ENCODE measurements at places on chromosomes 12 and 14.

- DNase-seq, result peak; percentile 6
Observed at GRCh38 chr14:69154779-69155178, 1.9 kb upstream of the DCAF5 start.

DNA sequence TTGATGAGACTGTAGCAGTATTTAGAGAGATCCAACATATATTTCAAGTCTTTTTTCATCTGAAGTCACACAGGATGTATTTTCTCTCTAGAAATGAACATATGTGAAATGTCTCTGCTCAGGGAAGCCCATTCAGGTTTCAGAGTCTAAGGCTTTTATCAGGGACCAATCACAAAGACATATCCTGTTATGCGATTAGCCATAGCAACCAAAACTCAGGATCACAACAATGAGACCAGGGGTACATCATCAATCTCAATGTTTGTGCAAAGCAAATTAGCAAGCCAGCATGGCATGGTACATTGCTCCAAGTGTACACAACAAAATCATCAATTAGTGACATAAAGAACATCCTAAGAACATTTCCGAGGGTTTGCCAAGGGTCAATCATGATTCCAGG lies 99.2 kb upstream of the AMN1 start:
- DNase-seq, result no peak

- DNase-seq, result no peak
Observed at GRCh38 chr12:30882706-30883105, 43.8 kb upstream of the TSPAN11 start.

- no peak for DNase-seq
Observed at GRCh38 chr14:92161521-92161920, 39.8 kb downstream of the CPSF2 start.

DNA sequence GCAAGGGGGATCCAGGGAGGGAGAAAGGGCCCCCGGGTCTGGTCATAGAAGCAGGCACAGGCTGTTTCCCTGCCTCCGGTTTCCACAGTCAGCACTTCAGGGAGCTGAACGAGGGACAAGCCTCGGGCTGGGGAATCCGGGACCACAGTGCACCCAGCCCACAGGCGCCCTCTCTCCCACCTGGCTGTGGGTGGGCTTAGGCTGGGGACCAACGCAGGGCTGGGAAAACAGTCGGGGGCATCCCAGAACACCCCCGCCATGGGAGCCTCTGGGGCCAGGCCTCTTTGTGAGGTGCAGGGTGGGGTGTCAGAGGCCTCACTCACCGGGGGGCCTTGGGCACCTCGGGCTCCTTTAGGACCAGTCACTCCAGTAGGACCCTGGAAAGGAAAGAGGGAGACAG lies 16.3 kb downstream of the TMEM106C start:
- DNase-seq, result no peak

DNA sequence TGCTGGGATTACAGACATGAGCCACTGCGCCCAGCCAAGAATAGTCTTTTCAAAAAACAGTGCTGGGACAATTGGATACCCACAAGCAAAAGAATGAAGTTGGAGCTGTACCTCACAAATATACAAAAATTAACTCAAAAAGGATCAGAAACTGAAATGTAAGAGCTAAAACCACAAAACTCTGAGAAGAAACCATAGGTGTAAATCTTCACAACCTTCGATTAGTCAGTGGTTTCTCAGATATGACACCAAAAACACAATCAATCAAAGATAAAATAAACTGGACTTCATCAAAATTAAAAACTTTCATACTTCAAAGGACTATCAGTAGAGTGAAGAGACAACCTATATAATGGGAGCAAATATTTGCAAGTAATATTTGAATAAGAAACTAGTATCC lies 35.3 kb downstream of the SLC25A47 start:
- no peak for DNase-seq

GRCh38 chr14:76647697-76648298 lies 113.5 kb upstream of the VASH1 start:
- DNase-seq, result peak; percentile 64

- no peak for DNase-seq
Observed at GRCh38 chr12:42741771-42742510, 152.4 kb upstream of the PRICKLE1 start.

DNA sequence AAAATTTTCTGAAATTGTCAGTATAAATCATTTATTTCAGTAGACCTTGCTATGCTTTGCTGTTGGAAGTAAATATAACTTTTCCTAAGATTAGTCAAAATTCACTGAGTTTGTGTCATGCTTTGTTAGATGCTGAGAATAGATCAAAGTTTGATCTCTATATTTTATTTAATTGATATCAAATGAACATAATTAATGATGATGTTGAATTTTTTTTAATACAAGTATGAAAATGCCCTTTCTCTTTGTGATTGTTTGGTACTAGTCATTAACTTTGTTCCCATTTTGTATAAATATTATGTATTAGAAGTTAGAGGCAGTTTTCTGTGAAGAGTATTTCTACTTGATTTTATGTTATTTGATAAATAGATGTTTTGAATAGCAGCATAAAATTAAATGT lies 45.7 kb downstream of the CCDC91 start:
- no peak for DNase-seq

GRCh38 chr12:62738616-62739015 lies 196.3 kb downstream of the PPM1H start:
- no peak for DNase-seq

DNA sequence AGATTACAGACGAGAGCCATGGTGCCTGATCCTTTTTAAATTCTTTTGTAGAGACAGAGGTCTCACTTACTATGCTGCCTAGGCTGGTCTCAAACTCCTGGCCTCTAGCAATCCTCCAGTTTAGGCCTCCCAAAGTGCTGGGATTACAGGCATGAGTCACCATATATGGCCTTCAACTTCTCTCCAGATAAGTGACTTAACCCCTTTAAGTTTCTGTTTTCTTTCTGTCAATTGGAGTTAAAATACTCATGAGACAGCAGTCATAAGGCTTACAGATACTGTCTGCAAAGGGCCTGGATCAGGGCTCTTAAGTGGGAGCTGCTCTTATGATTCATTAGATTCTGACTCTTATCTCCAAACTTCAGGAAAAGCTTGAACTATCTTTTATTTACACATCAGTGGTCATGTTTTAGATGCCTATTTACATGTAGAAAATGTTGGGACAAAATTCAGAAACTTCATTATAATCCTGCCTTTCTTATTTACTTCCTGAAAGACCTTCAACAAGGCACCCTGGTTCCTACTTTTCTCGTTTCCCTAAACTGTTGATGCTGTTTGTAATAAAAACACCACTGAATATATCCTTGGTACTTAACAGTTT lies 271.5 kb upstream of the TBX3 start:
- DNase-seq, result peak; percentile 33

DNA sequence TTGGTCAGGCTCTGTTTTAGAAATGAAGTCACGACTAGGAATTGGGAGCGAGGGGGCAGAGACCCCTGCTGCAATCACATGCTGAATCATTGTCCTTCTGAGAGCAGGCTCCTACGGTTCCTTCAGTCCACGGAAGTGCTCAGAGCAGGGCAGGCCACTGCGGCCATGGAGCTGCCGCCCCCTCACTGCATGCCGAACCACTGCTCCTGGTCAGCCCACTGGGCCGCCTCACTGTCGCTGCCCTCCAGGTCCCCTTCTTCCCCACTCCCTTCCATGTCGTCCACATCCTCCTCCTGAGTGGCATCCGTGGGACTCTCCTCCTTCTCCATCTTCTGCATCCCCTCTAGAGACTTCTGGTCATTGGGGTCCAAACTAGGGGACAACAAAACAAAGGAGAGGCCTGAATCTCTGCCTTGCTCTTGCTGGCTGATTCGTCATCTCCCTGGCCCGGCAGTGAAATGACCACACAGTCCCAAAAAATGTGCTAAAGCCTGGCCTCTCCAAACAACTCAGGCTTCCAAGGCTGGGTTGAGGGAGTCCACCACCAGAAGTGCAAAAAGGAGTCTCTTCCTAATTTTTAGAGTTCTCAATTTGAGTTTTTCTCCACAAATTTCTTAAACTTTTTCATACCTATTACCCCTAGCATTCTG lies 29.4 kb downstream of the ANAPC7 start:
- no peak for DNase-seq

DNA sequence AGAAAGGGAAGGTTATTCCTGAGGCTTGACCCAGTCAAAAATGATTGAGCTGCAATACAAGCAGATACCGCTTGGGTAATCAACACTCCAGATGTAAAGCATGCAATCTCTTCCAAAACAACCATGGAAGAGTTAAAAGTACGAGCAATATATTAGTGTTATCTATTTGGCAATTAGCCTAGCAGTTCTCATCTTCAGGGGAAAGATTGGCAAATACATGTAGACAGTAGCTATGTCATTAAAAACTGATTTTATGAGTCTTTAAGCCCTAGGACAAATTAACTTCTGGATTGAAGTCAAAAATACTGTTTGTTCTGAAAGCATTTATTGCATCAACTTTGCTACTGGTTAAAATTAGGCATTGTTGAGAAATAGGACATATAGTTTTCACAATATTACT lies 9.3 kb upstream of the GYS2 start:
- DNase-seq, result no peak

DNA sequence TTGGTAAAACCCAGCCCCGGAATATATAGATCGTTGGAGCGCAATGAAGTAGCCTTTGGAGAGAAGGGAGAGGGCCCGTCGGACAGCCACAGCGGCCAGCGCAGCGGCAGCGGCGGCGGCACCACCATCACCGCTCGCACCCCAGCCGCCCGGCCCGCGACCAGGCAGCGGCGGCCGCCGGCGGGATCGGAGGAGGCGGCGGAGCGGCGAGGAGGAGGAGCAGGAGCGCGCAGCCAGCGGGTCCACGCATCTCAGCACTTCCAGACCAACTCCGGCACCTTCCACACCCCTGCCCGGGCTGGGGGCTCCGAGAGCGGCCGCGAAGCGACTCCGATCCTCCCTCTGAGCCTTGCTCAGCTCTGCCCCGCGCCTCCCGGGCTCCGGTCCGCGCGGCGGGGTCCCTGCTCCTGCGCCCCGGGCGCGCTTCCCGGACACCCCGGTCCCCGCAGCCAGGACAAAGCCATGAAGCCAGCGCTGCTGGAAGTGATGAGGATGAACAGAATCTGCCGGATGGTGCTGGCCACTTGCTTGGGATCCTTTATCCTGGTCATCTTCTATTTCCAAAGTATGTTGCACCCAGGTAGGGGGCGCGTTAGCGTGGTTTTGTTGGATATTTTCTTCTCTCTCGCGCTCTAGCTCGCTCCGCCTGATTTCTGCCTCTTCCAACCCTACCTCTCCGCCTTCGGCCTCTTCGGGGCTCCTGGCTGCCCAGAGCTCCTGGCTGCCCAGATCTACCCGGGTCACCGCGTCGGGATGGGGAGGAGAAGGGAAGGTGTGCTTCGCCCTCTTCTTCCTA lies 400 bp downstream of the CHST11 start:
- DNase-seq, result peak; percentile 65

DNA sequence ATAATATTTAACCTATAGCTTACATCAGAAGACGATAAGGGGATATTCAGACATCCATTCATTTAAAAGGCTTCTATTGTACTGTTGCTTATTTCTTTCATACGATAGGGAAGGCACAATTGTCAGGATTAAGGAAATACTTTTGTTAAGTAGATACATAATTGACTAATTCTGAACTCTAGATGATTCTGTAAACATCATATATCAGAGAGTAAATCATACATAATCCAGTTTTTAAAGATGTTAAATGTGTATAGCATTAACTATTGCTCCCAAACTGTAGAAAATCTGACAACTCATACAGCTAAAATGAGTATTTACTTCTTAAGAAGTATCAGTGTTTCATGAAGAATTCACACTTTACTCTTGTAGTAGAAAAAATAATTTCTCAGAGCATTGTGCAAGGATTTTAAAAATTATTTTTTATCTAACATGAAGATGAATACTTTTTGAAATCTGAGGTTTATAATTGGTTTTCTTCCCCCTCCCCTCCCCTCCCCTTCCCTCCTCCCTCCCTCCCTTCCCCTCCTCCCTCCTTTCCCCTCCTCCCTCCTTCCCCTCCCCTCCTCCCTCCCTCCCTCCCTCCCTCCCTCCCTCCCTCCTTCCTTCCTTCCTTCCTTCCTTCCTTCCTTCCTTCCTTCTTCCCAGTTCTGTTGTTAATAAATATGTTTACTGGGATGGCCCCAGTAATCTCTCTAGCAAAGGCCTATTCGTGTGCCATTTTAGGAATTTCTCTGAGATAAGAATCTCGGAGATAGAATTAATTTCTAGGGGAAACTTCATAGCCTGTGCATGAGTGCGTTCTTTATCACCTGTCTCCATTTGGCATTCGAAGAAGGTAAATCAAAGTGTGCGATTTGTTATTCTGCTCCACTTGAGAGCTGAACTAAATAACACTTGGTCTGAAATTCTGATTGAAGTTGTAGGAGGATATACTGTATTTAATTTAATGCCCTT lies 2.3 kb downstream of the NPAS3 start:
- DNase-seq, result no peak

DNA sequence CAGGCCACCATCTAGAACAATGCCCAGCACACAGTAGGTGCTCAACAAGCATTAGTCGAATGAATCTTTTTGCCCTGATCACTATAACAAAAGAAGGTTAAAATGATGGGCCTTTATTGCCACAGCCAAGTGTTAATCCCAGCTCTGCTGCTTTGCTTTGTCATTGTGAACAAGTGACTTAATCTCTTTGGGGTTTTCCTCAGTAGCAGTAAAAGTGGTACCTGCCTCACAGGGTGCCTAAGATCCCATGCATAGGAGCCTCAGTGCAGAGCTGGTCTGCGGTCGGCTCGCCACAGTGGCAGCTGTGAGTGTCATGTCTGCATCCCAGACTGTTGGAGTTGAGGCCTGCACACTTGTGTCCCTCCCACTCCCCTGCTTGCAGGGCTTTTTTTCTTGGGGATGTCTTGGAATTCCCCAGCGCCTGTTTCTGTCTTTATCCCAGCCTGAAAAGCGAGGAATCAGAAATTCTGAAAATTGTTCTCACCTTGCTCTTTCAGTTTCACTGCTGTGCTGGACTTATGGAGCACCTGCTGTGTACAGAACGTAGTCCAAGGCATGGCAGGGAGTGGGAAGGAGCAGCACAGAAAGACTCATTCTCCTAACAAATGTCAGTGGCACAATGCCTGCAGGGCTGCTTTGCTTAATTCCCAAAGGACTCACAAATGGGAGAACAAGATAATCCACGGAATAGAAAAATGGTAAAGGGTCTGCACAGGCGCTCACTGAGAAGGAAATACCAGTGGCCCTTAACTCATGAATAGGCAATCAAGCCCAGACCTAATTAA lies 90.8 kb downstream of the EML1 start:
- DNase-seq, result no peak

GRCh38 chr12:95922231-95922630 lies 20.2 kb downstream of the CCDC38 start:
- no peak for DNase-seq

GRCh38 chr12:88334271-88334670 lies 192.2 kb downstream of the TMTC3 start:
- DNase-seq, result peak; percentile 17

GRCh38 chr12:92002195-92002649 lies 143.4 kb downstream of the BTG1 start:
- peak; percentile 17 for DNase-seq

- no peak for DNase-seq
Observed at GRCh38 chr12:1502379-1502720, 92.0 kb downstream of the FBXL14 start.

GRCh38 chr12:117437516-117438255 lies 76.3 kb upstream of the NOS1 start:
- no peak for DNase-seq

DNA sequence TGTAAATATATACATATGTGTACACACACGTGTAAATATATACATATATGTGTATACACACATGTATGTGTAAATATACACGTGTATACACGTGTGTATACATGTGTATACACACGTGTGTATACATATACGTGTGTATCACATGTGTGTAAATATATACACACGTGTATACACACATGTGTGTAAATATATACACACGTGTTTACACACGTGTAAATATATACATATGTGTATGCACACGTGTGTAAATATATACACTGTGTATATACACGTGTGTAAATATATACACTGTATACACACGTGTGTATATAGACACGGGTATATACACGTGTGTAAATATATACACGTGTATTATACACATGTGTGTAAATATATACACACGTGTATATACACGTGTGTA lies 71.7 kb downstream of the RPAP3 start:
- DNase-seq, result no peak

Data from OCI-M1 (cell line).